Central memory CD8-positive, alpha-beta T cell (primary cell): ENCODE measurements at places on chromosomes 5 and 9.

- no peak for DNase-seq
These were observed 64.8 kb downstream of the SMIM23 start for GRCh38 chr5:171850324-171850947.

- no peak for DNase-seq
These were observed 176.0 kb downstream of the HMHB1 start for GRCh38 chr5:143987751-143988560.

GRCh38 chr9:126838055-126838811 lies 22.2 kb upstream of the ZBTB34 start:
- no peak for DNase-seq

DNA sequence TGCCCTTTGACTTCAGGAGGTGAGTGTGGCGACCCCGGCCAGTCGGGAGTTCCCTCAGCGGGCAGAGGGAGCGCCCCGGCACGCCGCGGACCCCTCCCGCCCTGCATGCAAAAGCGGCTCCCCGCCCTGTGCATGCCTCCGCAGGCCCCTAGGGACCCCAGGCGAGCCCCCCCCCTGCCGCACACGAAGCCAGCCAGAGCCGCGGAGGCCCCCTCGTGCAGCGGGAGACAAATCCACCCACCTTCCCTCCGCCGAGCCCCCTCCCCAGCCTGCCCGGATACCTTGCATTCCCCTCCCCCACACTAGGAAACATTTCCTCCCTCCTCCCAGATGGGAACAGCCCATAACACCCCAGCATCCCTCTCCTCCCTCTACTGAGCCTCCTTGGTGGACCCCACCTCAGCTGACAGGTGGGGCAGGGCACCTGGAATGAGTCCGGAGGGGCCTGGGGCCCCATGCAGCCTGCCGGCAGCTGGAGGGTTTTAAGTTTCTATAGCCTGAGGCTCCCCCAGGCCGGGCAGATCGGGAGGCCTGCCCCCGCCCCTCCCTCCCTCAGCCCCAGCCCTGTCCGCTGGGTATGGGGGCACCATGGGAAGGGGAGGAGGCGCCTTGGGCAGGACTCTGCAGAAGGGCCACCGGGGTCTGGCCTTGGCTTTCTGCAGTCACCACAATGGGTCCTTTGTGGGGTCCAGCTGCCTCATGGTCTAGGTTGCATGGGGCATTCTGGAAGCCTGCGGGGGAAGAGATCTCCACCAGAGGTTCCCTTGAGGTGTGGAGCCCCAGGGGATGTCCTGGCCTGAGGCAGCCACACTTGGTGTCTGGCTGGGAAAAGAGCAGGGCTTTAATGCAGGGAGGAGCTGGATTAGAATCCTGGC lies 601 bp downstream of the ERGIC1 start:
- no peak for DNase-seq

- no peak for DNase-seq
These were observed 109.5 kb downstream of the C9orf50 start for GRCh38 chr9:129511285-129511900.

- no peak for DNase-seq
These were observed 123.3 kb downstream of the ZNF354C start for GRCh38 chr5:179183481-179183880.
